ENCODE measurements at places on chromosomes 7 and 10.

GRCh38 chr7:45180084-45180986, 22.7 kb downstream of the RAMP3 start:
- no peak for DNase-seq

DNA sequence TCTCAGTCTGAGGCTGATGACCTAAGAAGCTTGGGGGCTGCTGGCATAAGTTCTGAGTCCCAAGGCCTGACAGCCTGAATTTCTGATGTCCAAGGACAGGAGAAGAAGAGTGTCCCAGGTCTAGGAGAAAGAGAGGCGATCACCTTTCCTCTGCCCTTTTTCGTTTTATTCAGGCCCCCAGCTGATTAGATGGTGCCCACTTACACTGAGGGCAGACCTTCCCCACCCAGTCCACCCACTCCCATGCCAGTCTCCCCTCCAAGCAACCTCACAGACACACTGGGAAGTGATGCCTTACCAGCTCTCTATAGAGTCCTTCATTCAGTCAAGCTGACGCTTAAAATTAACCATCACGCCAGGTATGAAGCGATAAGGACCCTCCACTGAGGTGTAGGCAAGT, 19.3 kb upstream of the LOXL4 start:
- no peak for DNase-seq

- no peak for DNase-seq
Observed at GRCh38 chr7:4240520-4241303, 441.4 kb upstream of the FOXK1 start.

- DNase-seq, result no peak
Observed at GRCh38 chr7:28695300-28696295, 262.5 kb downstream of the TRIL start.

DNA sequence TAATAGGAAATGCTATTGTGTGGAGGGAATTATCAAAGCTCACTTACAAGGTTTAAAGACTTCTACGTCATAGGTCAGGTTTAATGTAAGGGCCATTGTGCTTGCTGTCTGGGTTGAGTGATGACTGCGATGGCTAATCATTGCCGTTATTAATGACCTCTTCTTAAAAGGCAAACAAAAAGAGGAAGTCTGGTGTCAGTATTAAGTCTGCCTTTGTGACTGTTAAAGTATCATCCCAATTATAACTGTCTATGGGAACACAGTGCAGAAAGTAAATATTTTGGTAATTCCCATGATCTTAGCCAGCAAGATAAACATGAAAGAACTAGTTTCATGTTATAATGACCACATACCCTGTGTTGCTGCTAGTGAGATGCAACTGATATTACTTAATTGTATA, 382.4 kb downstream of the BBS9 start:
- no peak for DNase-seq

DNA sequence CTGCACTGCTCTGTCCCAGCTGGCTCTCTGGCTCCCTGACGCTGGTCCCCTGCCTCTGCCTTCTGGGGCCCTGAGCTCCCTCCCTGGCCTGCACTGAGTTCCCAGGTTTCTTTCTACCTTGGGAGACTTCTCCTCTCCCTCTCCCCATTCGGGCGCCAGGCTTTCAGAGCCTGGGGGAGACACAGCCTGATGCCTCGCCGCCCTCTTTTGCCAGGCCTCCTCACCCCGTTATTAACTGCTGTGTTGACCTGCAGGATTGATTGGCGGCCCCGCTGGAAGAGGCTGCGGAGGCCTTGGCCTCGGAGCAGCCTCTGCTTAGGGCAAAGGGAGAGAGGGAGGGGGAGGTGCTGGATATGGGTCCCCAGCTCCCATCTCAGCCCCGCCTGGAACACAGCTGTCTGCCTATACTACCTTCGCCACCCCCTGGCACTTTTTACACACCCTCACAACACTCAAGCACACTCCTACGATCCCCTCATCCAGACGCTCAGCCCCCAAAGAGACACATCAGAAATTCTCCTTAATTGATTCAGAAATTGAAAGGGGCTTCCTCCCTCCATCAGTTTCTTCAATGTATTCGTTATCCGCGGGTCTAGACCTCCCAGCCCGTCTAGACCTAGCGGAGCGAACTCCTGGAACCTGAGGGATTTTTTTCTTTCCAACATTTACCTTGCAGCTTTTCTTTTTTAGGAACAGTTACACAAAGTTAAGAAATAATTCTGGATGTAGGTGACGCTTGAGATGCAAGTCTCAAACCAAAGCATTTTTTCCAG, 7.1 kb upstream of the PAX2 start:
- no peak for DNase-seq

DNA sequence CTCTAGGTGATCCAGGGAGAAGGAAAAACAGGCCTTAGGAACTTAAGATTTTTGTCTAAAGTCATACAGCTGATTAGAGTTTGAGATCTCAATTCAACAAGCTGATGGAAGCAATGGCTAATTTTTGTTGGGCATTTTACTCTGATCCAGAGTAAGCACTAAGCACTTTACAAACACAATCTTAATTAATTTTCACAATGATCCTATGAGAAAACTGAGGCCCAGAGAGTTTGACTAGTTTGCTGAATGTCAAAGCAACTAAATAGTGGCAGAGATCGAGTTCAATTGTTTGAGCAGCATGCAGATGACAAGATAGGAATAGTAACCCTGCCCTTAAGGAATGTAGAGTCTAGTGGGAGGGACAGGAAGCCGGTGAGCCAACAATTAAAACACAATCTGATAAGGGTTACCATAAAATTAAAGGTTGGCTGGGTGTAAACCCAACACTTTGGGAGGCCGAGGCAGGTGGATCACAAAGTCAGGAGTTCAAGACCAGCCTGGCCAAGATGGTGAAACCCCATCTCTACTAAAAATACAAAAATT, 13.5 kb upstream of the RPEL1 start:
- no peak for DNase-seq

All from cortex of kidney (tissue), 1 donor.